Fibroblast of skin of right biceps (primary cell): ENCODE measurements at places on chromosomes 1 and 21.

- no peak for DNase-seq
Measured at GRCh38 chr1:232834066-232834465, 28.9 kb downstream of the MAP10 start.

GRCh38 chr1:1032424-1032823 is 12.5 kb downstream of the AGRN start:
- no peak for DNase-seq

DNA sequence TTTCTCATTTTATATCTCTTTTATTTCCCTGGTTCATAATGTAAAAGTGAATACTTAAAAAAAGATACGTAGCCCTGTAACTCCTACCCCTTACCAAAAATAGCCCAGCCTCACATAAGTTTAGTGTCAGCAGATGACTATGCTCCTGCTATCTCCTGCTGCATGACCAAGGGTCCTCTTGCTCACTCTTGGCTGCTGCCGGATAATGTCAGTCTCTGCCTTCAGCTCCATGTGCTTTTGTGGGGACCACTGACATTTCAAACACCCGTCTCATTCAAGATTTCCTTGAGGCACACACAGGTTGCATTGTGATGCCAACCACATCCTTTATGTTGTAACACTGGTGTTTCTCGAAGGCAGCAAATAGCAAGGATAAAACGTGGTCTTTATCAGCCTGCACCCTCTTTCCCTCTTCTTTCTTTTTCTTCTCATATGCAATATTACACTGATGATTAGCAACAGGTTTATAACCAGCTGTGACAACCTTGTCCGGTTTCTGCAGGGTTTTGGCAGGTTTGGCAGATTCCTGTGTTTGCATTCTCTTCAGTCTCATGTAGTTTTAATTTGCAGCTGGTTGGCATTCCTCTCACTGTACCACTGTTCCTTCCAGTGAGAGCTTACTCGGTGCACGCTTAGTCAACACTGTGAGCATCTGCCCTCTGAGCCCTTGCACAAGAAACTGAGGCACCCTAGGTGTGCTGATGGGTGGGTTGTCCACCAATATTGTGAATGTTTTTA is 62.2 kb downstream of the ZNF684 start:
- DNase-seq: no peak

DNA sequence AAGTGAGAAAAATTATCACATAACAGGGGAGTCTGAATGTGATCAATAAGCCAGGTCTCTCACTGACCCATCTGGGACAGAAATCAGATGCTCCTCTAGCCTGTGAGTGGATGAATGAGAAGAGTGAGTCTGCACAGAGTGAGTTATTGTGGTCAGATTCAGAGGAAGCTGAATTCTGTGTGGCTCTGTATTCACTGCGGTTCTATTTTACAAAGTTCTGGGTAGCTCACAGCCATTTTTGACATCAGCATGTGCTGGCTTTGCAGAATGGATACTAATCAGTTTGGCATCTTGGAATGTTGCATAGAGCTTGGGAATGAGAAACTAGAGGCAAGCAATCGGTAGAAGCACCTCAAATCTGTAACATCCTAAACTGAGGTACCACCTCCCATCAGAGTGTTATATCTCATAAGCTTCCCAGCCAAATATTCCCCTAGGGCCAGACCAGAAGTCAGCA is 3.8 kb downstream of the COLGALT2 start:
- DNase-seq: peak; percentile 71

DNA sequence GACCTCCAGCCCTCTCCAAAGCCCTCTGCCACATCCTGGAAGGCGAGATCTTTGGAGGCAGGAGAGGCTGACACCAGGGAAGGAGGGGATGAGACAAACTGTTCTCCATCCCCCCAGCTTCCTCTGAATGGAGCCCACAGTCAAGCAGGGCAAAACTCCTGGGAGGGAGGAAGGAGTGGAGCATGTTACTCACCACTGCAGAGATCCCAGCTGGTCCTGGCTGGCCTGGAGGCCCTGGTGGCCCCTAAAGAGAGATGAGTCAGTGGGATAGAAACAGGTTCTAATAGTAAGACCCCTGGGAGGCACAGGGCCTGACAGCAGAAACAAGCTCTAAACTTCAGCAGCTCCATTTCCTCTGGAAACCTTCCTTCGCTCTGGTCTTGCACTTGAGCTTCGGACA is 14.0 kb upstream of the PEF1 start:
- peak; percentile 60 for DNase-seq

DNA sequence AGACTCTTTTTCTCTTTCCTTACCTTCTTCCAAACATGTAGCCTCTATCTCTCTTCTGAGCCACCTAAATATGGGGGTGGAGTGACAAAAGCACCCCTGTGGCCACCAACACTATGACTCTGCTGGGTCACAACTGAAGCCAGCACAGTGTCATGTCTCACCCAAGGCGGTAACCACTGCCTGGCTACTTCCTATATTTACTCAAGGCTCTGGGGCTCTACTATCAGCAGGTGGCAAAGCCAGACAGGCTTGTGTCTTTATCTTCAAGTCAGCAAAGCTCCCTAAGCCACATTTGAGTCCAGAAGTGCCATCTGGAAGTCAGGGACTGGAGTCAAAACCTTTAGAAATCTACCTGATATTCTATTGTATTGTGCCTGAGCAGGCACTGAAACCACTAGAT is 1515.2 kb downstream of the PLA2G4A start:
- DNase-seq: no peak

- peak; percentile 64 for DNase-seq
Measured at GRCh38 chr21:36260030-36260787, 59.8 kb upstream of the MORC3 start.

GRCh38 chr1:171075041-171075440 is 15.7 kb upstream of the FMO3 start:
- no peak for DNase-seq

- no peak for DNase-seq
Measured at GRCh38 chr1:18411820-18412641, 68.7 kb upstream of the KLHDC7A start.

GRCh38 chr1:2210786-2211185 is 16.2 kb upstream of the FAAP20 start:
- no peak for DNase-seq

- peak; percentile 69 for DNase-seq
Measured at GRCh38 chr1:7538033-7538432, 233.1 kb upstream of the VAMP3 start.

GRCh38 chr1:54485416-54485815 is 62.6 kb upstream of the ACOT11 start:
- no peak for DNase-seq

GRCh38 chr1:57142169-57142568 is 176.4 kb upstream of the C8B start:
- DNase-seq: no peak

GRCh38 chr21:29125191-29125590 is 5.3 kb upstream of the MAP3K7CL start:
- DNase-seq: no peak

GRCh38 chr21:34336756-34337391 is 26.9 kb upstream of the KCNE2 start:
- peak; percentile 18 for DNase-seq

- DNase-seq: peak; percentile 96
Measured at GRCh38 chr1:231828182-231828920, 201.8 kb downstream of the DISC1 start.

DNA sequence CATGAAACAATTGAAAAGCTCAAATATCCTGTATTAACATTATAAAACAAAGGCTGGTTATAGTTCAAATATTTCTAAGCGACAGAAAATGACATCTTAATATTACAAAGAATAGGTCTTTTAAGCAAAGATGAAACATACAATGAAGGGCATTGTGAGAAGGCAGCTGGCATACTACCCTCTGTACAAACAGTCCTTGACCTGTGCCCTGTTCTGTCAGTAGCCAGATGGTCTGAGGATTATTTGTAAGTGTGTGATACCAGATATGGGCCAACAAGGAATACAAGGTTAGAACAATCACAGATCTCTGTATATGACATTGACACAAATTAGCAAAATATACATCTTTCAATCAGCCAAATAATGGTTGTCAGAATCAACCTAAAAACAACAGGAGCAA is 1350.4 kb downstream of the AMY1C start:
- DNase-seq: no peak

GRCh38 chr1:76278711-76279100 is 204.2 kb downstream of the ST6GALNAC3 start:
- no peak for DNase-seq

- DNase-seq: no peak
Measured at GRCh38 chr1:94572780-94573179, 31.2 kb upstream of the F3 start.

- peak; percentile 80 for DNase-seq
Measured at GRCh38 chr1:184210031-184210430, 158.5 kb downstream of the TSEN15 start.

GRCh38 chr1:59750328-59751003 is 64.3 kb upstream of the HOOK1 start:
- DNase-seq: peak; percentile 88

DNA sequence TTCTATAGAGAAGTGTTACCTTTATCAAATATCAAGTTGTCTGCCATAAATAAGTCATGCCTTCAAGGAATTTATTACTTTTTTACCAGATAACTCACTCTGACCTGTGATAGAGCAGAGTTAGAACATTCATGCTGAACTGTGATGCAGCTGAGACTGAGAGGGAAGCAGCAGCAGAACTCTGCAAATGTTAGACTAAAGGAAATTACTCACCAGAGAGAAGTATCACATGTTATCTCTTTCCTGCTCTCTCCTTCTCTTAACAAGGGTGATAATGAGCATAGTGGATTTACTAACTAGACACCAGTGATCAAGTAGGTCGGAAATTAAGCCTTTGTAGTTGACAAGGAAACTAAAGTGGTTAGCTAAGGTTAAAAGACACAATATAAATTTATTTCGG is 181.6 kb downstream of the RASAL2 start:
- DNase-seq: peak; percentile 40

GRCh38 chr1:228240411-228241240 is 32.8 kb downstream of the OBSCN start:
- DNase-seq: no peak

DNA sequence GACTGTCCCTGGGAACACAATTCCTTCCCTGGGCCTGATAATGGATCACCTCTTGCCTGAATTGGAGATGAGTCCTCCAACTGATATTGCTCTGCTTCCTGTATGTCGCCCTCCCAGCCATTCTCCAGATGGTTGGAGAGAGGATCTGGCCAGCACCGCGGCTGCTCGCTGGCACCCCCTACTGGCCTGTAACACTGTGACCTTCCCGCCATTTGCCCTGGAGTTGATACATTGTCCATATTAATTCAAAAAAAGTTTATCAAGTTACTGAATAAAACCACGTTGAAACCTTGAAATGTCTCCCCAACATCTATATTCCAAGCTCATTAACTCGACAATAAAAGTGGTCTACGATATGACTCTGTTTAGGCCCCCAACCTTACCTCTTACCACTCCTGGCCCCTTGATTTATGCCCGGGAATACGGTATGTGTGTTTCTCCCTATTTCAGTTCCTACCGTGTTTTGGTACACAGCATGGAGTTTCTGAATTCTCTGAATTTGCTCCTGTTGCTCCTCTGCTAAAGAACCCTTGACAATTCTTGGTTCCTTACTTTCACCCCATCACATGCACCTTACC is 241.8 kb upstream of the KIAA0040 start:
- DNase-seq: no peak

DNA sequence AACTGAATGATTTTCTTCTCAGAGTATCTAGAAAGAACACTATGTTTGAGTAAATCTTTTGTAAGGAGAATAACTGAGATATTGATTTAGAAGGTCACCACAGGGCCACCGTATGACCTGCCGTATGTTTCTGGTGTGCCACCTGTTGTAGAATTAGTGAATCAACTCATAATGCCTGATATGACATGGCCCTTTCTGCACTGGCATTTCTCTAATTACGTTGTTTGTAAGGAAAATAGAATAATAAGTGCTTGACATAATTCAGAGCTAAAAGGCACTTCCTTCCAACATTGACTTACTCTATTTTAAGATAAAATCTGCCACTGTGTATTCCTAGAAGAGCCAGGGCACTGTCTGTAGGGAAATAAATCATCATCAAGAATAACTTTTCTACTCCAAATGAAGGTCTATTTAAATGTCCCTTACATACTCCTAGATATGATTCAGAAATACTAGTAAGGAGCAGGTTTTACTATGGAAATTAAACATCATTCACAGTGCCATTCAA is 101.7 kb downstream of the PHTF1 start:
- no peak for DNase-seq

- DNase-seq: peak; percentile 48
Measured at GRCh38 chr1:147545133-147545532, 3.8 kb downstream of the BCL9 start.

GRCh38 chr1:6126028-6126427 is 54.1 kb downstream of the CHD5 start:
- DNase-seq: no peak

DNA sequence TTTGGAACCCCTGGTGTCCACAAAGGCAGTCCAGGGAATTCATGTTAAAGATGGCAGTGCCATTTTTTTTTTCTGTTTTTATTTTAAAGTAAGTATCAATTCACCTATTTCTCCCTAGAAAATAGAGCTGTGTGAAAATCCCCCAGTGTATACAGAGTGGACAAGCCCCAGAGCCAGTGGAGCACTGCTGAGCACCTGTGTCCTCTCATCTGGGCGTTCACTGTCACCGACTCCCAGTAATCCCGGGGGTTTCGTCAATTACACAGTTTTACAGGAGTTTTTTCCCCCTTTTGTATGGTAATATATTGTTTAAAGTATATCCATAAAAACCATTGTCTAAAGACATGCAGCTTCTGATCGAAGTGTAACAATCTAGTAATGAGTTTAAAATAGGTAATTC is 175.8 kb downstream of the SDCCAG8 start:
- DNase-seq: no peak

DNA sequence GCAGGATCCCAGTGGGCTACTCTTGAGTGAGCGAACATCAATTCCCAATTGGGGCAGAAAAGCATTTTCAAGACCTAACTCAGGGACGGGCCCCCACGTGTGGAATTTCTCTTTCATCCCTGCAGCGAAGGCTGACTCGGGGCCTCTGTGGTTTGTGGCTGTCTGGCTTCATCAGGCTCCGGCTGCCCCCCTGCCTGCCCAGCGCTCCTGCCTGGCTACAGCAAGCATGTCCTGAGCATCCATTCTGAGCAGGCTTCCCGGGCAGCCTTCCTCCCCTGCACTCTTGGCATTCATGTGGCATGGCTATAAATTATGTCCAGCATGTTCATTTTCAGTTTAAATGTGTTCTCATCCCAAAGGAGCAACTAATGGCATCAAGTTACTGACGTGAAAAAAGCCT is 588.1 kb downstream of the KIF26B start:
- DNase-seq: peak; percentile 90
